ENCODE measurements at places on chromosomes 4 and X.

- no peak for DNase-seq
Observed at GRCh38 chr4:41670982-41671381, 77.5 kb downstream of the PHOX2B start.

DNA sequence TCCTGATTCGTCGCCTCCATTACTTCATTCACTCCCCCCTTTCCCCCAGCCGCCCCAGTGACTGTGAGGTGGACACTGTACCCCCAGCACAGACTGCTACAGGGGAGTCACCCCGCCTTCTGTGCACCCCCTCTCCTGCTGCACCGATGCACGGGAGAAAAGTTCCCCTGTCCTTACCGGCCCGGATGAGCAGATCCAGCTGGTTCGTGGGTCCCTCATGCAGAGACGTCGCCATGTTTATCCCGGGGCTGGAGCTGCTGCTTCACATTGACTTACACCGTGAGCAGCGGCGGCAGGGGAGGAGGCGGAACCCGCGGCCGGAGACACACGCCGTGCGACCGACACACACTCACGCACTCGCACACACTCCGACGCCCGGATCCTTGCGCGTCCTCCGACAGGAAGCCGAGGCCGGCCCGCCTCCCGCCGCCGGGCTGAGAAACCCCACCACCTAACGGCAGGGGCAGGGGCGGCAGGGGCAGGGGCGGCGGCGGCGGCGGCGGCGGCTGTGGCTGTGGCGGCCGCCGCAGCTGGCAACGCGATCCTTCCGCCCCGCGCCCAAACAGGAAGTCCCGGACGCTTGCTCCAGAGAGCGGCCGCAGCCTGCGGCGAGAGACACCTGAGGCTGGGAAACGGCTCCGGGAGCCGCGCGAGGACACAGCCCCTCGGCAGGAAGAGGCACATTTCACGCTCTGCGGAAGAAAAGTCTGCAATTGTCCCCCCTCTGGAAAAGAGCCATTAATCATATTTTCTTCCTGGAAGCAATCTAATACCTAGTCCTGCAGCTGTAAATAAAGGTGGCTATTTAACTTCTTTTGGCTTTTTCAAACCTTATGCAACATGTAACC is 68.6 kb downstream of the NOCT start:
- DNase-seq = peak; percentile 92

DNA sequence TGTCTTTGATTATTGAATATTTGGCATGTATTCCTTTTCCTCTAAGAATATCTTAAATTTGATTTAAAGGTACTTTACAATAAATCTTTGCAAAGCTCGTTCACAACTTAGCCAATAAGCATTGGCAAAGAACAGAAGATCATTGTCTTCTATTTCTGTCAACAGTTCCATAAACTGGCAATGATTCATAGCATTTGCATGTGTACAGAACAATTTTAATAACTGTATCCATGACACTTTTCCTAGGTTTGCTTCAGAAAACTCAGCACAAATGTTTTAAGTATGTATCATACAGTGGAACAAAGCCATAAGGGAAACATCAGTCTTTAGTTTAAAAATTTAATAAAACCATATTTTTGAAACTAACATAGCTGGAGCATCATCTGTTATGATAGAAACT is 462.7 kb upstream of the RPS6KA3 start:
- no peak for DNase-seq

GRCh38 chr4:109571494-109571893 is 11.4 kb downstream of the MCUB start:
- no peak for DNase-seq

- DNase-seq = no peak
Observed at GRCh38 chr4:139525414-139525813, 30.6 kb downstream of the SETD7 start.

GRCh38 chr4:184196730-184197385 is 20.8 kb downstream of the ENPP6 start:
- no peak for DNase-seq

DNA sequence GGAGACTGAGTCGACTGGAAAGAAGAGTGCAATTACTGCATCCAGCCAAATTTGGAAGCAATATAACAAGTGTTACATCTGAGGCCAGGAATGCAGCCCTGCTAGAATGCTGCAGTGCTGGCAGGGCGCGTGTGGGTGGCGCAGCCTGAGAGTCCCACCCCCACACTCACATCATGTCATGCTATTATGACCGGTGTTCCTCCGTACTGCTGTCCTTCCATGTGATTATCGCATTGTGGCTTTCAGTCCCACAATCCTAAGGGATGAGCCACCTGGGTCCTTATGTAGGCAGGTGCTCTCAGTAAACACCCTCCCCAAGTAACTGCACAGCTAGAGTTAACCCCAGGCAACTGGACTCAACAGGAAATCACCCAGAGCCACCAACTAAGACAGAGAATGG is 122.6 kb upstream of the CPEB2 start:
- no peak for DNase-seq

DNA sequence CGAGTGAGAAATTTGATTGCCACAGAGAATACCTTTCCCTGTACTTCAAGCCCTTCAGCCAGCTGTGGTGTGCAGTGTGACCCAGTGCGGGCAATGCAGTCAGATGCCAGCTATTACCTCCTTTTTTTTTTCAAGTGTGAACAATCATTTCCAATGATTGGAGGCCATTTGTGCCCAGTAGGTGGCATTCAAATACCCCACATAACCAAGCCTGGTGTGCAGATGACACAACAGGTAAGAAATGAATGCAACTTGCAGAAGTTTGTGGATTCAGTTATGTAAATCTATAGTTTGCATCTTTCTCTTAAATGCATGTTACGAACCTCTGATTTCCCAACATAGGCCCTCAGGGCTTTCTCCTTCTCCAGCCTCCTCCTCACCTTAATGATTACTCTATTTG is 98.0 kb downstream of the CLCN4 start:
- DNase-seq = no peak

DNA sequence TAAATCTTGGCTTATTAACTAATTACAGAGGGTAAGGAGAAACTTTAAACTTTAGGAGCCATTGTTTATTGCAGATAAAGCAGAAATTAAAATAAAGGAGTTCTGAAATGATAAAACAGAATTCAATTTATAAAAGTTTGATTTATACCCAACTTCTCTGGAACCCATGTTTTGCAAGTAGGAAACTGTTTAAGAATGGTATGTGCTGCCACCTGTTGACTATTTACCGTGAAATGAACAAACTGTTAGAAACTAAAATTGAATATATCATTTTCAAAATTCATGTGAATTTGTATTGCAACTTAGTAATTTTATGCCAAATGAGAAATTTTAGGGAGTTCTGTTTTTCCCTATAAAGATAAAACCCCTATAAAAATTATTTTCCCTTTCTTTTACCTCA is 11.0 kb upstream of the TBC1D8B start:
- no peak for DNase-seq

DNA sequence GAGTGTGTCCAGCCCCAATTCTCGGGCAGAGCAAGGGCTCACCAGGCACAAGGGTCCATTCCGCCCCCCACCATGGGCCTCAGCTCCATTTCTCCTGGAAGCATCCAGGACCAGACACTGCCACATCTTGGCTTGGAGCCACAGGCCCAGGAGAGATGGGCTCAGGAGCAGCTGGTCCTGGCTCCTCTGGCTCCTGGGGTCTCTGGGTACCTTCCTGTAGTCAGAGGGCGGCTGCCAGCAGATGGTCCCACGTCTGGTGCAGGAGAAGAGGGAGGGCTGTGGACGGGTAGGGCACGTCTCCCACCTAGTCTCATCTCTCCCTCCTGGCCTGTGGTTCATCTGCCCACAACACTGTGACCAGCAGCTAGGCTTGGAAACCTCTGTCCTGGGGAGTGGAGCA is 8.0 kb downstream of the ATP2B3 start:
- DNase-seq = no peak

DNA sequence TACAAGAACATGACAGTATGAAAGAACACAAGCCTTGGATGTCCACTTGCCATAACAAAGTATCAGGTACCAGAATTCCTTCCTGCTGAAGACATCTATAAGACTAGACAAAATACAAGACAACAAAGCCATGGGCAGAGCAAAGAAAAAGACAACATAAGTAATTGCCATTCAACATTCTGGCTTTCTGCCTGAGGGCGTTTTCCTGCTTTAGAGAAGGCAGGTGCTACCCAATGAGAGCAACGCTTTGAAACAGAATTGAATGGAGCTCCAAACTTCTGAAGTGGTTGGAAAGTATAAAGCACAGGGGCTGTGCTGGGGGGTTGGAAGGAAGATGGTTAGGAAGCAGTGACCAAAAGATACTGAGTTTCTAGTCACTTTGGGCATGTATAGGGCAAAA is 30.1 kb downstream of the PDE5A start:
- no peak for DNase-seq

GRCh38 chr4:97110506-97110905 is 1032.8 kb downstream of the STPG2 start:
- DNase-seq = no peak

Data from left forelimb (tissue), 1 donor.